CD8-positive, alpha-beta memory T cell (primary cell): ENCODE measurements at places on chromosomes 2 and 18.

- no peak for DNase-seq
Measured at GRCh38 chr2:150143087-150143536, 344.4 kb downstream of the RND3 start.

- DNase-seq = no peak
Measured at GRCh38 chr18:40049716-40050115, 1905.3 kb upstream of the PIK3C3 start.

GRCh38 chr18:6683112-6683876, 46.2 kb upstream of the ARHGAP28 start:
- no peak for DNase-seq

- no peak for DNase-seq
Measured at GRCh38 chr18:63624863-63625262, 19.2 kb downstream of the SERPINB4 start.

GRCh38 chr2:201966691-201967438, 66.8 kb upstream of the FZD7 start:
- DNase-seq = no peak
